M059J (cell line): ENCODE measurements at places on chromosomes 3 and 15. TPM values are rescaled to one million over a fixed set of nuclear protein-coding genes. Genes with fewer than 3 reads are reported as not detected.

DNA sequence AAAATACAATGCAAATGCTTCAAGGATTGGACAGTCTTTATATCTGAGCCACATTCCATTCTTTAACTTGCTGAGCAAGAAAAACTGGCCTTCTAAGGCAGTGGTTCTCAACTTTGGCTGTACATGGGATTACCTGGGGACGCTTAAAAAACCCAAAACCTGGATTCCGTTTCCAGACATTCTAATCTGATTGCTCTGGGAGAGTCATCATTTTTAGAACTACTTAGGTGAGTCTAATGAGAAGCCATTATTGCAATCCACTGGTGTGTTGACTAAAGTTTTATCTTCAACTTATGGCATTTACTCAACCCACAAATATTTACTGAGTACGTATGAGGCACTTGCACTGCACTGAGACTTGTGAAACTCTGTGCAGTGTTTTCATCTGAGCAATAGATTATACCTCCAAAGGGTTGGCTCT, 195.7 kb upstream of the ATP11B start:
- DNase-seq = peak; percentile 56

DNA sequence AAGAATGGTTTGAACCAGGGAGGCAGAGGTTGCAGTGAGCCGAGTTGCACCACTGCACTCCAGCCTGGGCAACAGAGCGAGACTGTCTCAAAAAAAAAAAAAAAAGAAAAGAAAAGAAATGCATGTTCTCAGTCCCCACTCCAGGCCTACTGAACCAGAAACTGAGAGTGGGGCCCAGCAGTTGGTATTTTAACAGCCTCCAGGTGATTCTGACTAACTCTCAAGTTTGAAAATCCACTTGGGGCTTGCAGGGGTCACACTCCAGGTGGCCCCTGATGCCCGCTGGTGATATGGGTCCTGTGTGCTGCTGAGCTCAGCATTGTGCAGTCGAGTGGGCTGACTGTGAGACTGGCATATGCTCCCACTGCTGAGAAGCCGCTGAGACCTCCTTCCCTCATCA, 133.7 kb upstream of the C2CD4B start:
- DNase-seq = no peak

GRCh38 chr3:134904241-134904771, 109.2 kb downstream of the EPHB1 start:
- DNase-seq = no peak

- no peak for DNase-seq
These were observed 227.5 kb upstream of the EPHA3 start for GRCh38 chr3:88879905-88880304.

GRCh38 chr15:40080847-40081246, 27.8 kb downstream of the BMF start:
- no peak for DNase-seq

GRCh38 chr15:82750831-82751180, 41.1 kb upstream of the AP3B2 start:
- peak; percentile 19 for DNase-seq

GRCh38 chr3:197242784-197243432, 55.5 kb downstream of the DLG1 start:
- DNase-seq = peak; percentile 33

DNA sequence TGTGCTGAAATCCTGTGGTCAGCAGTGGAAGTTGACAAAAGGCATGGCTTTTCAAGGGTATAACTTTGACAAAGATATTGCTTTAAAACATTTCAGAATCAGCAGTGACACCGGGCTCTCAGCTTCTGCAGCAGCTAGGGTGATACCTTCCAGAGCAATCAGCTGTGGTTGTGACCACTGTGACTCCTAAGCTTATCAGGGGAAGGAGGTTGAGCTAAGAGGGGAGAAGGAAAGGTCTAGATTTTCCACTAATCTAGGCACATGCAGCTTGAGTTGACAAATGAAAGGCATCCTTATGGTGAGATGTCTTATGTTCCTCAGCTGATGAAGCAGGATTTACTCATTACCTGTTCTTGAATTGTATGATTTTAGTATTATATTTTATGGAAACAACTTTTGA, 16.3 kb upstream of the LRRFIP2 start:
- DNase-seq = no peak

- no peak for DNase-seq
These were observed 11.6 kb downstream of the PHLDB2 start for GRCh38 chr3:111870620-111871019.

GRCh38 chr3:86774082-86774691, 216.8 kb downstream of the VGLL3 start:
- peak; percentile 36 for DNase-seq

DNA sequence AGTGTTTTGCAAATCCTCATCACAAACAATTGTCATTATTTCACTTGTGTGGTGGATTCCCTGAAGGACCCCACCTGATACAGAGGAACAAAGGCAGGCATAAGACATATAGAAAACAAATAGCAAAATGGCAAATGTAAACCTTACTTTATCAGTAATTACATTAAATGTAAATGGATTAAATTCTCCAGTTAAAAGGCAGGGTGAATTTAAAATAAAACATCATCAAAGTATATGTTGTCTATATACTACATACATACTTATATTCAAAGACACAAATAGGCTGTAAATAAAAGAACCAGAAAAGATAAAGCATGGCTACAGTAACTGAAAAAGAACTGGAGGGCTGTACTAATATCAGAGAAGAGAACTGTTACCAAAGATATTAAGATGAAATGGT, 117.3 kb downstream of the RFX7 start:
- no peak for DNase-seq

DNA sequence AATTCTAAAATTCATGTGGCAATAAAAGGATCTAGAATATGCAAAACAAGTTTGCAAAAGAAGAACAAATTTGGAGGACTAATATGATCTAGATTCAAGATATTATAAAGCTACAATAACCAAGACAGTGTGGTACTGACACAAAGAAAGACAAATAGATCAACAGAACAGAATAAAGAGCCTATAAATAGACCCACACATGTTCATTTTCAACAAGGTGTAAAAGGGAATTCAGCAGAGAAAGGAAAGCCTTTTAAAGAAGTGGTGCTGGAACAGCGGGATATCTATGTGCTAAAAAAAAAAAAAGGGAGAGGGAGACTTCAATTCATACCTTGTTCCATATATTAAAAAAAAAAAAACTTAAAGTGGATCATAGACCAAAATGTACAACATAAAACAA, 149.0 kb downstream of the WDR76 start:
- DNase-seq = no peak

DNA sequence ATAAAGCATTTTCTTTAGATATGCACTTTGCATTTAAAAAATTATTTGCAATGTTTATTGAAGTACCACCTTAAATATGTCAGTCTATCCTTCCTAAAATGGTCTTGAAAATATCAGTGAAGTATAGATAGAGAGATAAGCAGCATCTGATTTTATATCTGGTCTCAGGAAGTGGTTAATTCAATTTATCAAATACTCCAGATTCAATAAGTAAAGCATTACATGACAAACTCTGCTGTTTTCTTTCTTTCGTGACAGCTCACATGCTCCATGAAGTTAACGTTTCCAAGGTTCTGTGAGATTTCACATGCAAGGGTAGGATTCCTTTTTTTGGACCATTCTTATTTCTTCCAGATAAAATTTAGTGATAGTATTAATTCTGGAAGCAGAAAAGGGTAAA, 775.4 kb upstream of the ROBO1 start:
- DNase-seq = no peak

GRCh38 chr3:96700322-96701315, 113.8 kb upstream of the EPHA6 start:
- no peak for DNase-seq

GRCh38 chr3:168327856-168328255, 232.1 kb upstream of the GOLIM4 start:
- no peak for DNase-seq

- DNase-seq = no peak
These were observed 44.8 kb upstream of the MUC4 start for GRCh38 chr3:195856410-195857084.

DNA sequence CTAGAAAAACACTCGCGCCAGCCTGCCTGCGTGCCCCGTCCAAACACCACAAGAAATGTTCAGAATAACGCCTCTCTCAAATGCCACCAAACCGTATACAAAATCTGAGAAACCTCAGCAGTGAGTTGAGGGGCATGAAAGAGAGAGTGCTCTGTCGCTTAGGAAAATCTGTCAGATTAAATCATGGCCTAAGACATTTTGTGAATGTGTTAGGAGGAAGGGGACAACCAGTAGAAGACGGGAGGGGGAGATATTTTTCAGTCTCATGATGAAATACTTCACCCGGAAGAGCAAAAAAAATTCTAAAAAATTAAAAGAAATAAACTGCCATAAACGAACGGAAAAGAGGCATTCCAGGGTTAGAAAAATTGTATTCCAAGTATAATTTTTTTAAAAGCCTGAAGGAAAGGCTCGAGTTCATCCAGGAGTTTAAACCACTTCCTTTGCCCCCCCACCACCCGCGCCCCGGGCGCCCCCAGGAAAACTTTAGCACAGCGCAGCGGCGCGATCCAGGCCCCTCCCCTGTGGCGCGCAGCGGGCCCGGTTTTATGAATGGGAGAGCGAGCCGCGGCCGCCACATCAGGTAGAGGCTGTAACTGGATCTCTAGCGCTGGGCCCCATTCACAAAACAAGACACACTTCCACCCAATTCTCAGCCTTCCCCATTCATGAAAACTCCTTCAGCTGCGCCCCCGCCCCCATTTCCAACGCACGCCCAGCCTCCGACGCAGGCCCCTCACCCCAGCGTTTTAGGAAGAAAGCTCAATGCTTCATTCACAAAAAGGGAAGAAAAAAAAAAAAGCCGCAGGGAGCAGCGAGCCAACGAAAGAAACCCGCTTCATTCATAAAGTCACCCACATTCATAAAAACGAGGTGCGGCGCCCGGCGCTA, 1.4 kb downstream of the ETV5 start:
- DNase-seq = peak; percentile 81

DNA sequence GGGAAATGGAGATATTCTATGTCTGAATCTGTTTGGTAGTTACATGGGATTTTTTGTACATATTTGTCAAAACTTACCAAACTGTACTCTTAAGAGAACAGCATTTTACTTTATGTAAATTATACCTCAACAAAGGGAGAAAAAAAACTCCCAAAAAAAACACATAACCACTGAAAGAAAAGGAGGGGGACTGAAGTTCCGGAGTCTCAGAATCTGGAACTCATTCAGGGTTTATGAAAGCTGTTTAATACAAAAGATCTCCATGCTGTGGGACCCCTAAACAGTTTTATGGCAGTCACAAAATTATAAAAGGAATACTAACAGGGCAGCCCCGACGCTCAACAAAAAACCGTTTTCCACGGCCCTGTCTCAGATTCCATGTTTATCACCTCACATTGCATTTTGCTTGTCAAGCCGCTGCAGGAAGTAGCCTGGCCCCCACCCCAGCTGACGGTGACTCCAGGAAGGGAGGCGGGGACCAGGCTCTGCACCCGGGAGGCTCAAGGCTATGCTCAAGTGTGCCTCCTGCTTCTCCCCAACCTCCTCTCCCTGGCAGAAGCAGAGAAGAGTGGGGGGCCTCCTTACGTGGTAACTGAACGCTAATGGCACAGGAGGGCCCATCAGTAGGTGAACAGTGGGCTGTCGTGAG, 29.3 kb downstream of the RFT1 start:
- DNase-seq = no peak

DNA sequence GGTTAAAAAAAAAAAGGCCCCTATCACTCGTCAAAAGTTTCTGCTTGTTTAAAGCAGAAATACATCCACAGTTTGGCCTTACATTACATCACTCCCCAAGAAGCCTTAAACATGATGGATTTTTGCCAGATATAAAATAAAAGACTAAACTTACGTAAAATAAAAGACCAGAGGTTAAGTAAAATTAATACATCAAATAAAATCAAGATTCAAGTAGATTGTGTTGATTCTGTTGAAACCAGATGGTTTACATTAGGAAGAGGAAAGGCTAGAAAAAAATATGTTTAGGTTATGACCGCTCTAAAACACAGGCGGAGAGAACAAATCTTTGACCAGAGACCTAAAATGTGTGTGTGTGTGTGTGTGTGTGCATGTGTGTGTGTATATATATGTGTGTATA, 104.1 kb downstream of the DUT start:
- no peak for DNase-seq

DNA sequence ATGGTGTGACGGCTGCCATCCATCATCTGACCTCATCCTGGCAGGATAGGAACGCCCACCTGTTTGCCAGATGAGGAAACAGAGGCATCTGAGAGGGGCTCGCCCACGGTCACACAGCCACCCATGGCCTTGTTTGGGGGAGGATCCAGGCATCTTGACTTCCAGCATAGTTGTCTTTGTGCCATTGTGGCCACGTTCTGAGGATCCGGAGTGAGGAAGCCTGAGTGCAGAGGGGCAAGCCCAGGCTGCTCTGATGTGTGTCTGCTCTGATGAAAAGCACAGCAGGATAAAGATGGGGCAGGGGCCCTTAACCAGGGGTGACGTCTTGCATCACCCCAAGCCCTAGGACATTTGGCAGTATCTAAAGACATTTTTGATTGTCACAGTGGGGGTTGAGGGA, 58.7 kb downstream of the FGD5 start:
- no peak for DNase-seq

- DNase-seq = peak; percentile 19
These were observed 230.2 kb upstream of the EIF1B start for GRCh38 chr3:40079203-40079846.

DNA sequence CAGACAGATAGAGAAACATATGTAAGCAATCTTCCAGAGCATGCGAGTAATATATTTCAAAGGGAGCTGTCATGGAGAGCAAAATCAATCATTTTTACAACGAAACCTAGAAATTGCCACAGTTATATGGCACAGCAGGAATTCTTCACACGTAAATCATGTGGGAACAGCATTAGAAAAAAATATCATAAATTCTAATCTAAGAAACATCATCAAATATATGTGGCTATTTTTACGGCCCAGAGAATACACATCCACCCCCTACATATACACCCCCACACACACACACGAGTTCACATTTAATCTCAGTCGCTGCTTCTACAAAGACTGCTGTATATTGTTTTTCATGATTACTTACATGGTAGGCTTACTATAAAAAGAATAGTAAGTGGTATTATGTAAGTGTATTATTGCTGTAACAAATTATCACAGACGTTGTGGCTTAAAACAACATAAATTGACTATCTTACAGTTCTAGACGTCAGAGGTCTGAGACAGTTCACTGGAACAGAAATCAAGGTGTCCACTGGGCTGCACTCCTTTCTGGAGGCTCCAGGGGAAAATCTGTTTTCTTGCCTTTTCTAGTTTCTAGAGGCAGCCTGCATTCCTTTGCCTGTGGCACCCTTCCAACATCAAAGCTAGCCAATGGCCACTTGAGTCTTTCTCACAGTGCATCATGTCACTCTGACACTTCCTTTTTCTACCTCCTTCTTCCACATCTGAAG, 363.3 kb downstream of the ULK4 start:
- peak; percentile 8 for DNase-seq

DNA sequence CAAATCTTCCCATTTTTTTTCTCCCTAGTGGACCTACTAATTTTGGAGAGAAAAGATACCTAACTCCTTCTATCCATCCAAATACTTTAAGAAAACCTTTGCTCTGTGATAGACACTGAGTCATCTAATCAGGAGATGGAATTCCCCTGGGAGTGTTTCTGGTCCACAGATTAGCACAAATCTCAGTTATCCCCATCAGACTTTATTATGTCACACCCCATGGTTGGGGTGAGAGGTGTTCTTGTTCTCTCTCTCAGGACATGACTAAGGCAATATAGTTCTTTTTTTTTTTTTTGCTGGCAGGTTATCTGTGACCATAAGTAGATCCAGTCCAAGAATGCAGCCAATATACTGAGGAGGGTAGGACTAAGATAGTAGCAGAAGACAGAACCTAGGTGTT, 15.8 kb downstream of the SLC9A9 start:
- peak; percentile 15 for DNase-seq

The BFSP2 gene
- total RNA-seq = not detected in 2 replicates

The LRTM1 gene
- not detected in 2 replicates for total RNA-seq

The GCNT3 gene
- total RNA-seq = 1.1 and 1.6 TPM in 2 replicates

The ADGRG7 gene
- not detected in 2 replicates for total RNA-seq

The RTP3 gene
- 0.20 and 0.81 TPM in 2 replicates for total RNA-seq

The BBX gene
- 55.4 and 81.8 TPM in 2 replicates for total RNA-seq
